ENCODE measurements at places on chromosomes 7 and 10.

- DNase-seq, result no peak
These were observed 9.7 kb downstream of the MDFIC start for GRCh38 chr7:114931656-114932011.

DNA sequence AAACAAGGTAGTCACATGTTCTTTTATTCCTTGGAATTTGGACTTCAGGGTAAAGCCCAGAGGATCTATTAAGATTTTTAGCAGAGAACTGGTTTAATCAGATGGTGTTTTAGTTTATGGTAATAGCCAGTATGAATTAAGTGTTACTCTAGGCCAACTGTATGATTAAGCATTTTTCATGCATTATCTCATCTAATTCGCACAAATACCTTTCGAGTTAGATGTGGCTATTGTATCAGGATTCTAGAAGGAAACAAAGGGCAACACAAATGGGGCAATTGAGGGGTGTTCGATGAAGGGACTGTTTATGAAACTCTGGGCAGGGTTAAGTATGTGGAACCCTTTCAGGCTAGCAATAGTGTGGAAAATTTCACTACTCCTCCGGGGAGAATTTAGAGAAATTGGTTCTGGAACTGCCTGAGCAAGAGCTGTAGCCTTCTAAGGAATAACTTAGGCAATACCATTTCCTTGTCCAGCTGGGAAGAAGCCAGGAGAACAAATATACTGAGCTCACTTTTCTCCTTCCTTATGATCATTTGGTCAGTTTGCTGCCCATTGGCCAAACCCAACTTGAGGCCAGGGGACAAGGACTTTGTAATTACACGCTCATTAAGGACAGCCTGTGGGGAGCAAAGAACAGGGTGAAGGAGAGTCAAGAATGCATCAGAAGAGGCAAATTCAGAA is 319.0 kb upstream of the FZD1 start:
- DNase-seq, result no peak

DNA sequence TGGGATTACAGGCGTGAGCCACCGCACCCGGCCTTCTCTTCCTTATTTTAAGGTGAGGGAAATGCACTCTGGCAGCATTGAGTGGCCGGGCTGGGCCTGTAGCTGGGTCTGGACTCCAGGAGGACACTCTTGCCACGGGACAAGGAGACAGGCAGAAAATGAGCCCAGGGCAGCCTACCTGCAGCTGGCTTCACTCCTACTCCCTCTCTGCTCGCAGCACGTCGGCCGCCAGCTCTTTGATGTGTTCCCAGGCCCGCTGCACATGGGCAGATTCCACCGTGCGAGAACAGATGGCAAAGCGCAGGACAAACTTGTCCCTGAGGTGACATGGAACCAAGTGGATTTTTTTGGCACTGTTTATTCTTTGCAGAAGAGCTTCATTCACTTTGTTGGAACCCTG is 12.9 kb upstream of the FIGNL1 start:
- no peak for DNase-seq

DNA sequence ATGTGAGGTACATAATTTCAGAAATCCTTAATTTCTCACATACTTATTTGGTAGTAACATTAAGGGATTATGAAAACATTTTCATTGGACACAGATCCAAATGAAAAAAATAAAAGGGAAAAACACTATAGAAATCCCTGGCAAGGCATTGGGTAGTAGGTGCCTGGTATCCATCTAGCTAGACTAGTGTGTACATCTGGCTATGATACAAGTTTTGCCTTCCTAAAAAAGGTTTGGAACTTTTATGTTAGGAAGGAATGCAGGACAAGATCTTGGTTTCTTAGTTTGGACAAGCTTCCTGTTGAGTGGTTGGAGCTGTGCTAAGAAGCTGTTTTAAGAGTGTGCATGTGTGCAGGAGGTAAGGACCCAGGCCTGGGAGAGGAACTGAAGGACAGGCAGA is 252.3 kb upstream of the GLI3 start:
- no peak for DNase-seq

GRCh38 chr10:3067118-3067858 is at the start of gene PFKP:
TSS of gene PFKP (plus strand) at chr10:3067548. CDS start at chr10:3067596, 48 bp downstream.
- no peak for DNase-seq

DNA sequence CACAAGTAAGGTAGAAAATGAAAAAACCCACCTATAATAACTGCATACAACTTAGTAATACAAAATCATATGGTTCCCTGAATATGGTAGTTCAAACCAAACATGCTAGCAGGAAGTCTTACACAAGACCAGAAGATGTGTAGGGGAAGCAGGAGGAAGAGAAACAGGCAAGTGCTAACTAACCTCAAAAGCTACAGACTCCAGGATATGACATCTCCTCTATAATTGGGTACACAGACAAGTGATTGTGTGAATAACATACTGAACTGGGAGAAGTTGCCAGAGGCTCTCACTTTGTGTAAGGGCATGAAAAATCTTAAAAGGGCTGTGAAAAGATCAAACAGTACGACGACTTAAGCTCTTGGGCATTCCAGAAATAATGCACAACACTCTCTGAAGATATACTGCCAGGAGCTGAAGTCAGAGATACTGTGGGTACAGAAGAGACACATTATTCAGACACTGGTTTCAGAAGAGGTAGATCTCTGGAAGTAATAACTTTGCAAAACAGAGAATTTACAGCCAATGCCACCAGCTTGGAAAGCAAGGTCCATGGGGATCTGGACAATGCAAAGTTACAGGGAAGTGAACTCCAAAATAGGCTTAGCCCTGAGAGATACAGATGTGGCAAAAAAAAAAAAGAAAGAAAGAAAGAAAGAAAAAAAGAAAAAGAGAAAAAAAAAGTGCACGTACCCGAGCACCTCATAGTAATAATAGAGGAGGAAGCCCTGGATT is 767.2 kb downstream of the TNS3 start:
- DNase-seq, result no peak

DNA sequence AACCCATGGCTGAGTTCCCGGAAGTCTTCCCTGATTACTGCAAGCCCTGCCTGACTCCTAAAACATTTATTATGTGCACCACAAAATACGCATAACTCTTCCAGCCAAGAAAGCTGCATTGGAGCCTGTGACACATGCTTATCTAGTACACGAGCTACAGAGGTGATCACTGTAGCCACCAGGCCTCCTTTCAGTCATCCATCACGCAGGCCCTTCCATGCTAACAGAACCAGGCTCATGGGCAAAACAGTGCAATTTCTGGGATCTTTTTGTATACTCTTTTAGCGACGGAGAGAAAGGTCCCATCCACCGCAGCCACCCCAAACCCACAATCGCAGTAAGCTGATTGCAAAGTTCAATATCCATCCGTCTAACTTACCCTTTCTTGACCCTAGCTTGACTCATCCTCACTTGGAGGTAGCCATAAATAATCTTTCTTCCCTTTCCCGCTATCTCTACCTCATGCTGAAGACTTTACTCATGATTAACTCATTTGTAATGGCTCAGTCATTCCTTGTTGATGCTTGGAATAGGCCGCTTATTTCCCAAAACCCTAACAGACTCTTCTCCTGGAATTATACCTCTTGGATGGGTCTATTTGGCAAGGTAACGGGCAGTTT is 1203.5 kb downstream of the TYW1 start:
- no peak for DNase-seq

- peak; percentile 26 for DNase-seq
These were observed 11.8 kb upstream of the ACSL5 start for GRCh38 chr10:112361951-112362751.

- no peak for DNase-seq
These were observed 470.1 kb upstream of the TEX47 start for GRCh38 chr7:89265631-89266030.

- DNase-seq, result no peak
These were observed 213.1 kb downstream of the HECW1 start for GRCh38 chr7:43325595-43325994.

- DNase-seq, result peak; percentile 53
These were observed 247.9 kb upstream of the PTN start for GRCh38 chr7:137591421-137591837.
